Smooth muscle cell of the brain vasculature (primary cell): ENCODE measurements at places on chromosomes 11 and 22.

DNA sequence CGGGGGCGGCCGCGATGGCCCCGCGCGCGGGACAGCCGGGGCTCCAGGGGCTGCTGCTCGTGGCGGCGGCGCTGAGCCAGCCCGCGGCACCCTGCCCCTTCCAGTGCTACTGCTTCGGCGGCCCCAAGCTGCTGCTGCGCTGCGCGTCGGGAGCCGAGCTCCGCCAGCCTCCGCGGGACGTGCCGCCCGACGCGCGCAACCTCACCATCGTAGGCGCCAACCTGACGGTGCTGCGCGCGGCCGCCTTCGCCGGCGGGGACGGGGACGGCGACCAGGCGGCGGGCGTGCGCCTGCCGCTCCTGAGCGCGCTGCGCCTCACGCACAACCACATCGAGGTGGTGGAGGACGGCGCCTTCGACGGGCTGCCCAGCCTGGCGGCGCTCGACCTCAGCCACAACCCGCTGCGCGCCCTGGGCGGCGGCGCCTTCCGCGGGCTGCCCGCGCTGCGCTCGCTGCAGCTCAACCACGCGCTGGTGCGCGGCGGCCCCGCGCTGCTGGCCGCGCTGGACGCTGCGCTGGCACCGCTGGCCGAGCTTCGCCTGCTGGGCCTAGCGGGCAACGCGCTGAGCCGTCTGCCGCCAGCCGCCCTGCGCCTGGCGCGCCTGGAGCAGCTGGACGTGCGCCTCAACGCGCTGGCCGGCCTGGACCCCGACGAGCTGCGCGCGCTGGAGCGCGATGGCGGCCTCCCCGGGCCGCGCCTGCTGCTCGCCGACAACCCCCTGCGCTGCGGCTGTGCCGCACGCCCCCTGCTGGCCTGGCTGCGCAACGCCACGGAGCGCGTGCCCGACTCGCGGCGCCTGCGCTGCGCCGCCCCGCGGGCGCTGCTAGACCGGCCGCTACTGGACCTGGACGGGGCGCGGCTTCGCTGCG lies 697 bp downstream of the TPBGL start:
- DNase-seq: peak; percentile 39

- no peak for DNase-seq
These were observed 141.4 kb downstream of the NTM start for GRCh38 chr11:131511794-131512193.

- no peak for DNase-seq
These were observed 8.2 kb downstream of the ARHGEF12 start for GRCh38 chr11:120344302-120345004.

GRCh38 chr11:133409799-133410198 lies 122.5 kb downstream of the OPCML start:
- no peak for DNase-seq

DNA sequence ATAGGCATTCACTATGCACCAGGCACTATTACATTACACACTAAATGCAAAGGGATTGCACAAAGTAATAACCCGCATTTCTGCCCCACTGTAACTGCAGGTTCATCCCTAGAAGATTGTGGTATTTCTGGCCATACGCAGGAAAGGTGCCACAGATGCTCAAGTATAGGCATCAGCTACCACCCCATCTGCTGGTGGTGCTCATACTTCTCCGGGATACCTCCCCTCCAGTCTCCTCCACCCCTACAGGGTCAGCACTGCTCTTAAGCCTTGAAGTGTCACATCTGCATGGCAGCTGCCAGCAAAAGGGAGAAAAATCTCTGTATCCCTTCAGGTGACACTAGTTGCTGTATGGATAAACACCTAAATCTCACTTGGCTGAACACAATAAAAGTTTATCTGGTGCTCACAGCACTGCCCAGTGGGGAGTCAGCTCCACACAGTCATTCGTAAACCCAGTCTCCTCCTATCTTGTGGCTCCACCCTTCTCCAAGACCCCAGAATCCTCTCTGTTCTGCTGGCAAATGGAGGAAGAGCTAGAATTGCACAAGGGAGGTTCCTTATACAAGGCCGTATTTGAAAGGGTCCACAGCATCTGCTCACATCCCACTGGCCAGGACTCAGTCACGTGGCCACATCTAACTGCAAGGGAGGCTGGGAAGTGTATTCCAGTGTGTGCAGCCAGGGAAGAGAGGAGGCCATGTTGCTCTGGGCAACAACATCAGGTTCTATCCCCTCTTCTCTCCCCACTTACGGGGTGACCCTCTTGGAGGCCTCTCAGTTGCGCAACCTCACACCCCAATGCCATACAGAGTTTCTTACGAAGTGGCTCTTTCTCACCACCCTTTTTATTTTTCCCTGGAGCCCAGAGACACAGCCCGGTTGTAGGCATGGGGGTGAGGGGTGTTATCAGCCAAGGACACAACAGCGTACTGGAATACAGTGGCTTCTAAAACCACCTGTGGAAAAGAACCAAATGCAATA lies 114.7 kb downstream of the BUD13 start:
- no peak for DNase-seq

GRCh38 chr11:60948250-60948649 lies 3.7 kb downstream of the SLC15A3 start:
- no peak for DNase-seq

- no peak for DNase-seq
These were observed 172.1 kb downstream of the ADAMTS15 start for GRCh38 chr11:130620548-130620947.

GRCh38 chr11:61774411-61774810 lies 18.0 kb downstream of the TMEM258 start:
- DNase-seq: no peak

DNA sequence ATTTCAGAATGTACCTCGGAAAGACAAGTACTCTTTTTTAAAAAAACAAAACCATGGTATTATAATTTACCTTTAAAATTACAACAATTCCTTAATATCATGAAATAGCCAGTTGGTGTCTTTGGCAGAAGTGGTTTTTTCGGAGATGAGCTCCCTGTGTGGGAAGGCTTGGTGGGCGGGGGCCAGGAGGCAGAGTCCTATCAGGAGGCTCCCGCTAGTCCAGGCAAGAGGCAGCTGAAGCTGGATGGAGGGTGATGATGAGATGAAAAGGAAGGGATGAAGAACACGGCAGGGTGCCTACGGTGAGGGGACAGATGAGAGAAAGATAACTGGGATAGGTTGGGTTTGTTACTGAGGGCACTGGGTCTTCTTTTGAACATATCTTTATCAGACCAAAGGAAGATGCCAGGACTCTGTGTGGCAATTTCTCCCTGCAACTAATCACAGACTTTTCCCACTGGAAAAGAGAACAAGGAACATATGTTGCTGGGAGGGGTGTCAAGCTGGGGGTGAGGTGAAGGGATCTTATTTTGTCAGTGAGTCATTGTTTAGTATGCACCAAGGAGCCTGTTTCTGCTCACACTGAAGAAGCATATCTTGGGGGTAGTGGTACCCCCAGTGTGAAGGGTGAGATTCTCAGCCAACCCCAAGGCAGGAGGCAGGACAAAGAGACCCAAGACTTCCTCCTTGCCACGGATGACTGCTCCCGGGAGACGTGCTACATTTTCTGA lies 91.5 kb upstream of the YWHAH start:
- no peak for DNase-seq

- no peak for DNase-seq
These were observed 16.6 kb downstream of the TST start for GRCh38 chr22:37002633-37003032.

- no peak for DNase-seq
These were observed 45.5 kb downstream of the CELSR1 start for GRCh38 chr22:46491946-46492345.

DNA sequence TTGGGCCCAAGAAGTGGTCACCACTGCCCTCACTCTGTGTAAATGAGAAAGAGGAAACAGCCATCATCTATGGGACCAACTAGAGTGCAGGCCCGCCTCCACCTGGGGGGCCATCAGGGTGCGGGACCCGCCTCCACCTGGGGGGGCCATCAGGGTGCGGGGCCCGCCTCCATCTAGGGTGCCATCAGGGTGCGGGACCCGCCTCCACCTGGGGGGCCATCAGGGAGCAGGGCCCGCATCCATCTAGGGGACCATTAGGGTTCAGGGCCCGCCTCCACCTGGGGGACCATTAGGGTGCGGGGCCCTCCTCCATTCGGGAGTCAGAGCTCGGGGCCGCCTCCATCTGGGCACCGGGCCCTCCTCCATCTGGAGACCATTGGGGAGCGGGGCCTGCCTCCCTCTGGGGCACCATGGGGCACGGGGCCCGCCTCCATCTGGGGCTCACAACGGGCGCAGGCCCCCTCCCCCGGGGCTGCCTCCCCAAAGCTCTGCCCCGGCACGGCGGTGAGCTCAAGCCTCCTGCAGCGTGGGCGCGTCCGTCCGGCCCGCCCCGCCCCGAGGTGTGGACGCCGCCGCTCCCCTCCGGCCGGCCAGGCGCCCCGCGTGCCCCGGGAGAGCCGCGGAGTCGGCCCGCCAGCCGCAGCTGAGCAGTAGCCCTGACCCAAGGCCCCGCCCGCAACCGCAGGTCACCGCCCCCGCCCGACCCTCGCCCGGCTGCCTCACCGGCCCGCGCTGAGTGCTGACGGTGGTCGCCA lies 512 bp downstream of the TOLLIP start:
- no peak for DNase-seq

GRCh38 chr11:18743900-18744514 lies 18.0 kb upstream of the IGSF22 start:
- no peak for DNase-seq

DNA sequence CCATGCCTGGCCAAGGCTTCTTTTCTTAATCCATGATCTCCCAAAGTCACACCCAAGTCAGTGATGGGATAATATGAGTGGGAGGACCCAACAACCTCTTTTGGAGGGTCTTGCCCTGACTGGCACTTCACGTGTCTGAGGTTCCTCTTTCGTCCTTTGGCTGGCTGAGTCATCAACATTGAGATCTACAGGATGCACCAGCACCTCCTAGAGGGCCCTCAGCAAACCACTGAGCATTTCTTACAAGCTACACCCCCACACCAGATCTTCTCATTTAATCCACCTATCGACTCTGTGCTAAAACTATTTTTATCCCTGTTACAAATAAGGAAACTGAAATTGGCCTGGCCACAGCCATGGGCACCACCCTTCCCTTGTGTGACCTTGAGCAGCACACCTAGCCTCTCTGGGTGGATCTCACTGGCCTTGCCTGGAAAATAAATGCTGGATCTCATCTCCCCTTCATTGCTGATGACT lies 63.4 kb downstream of the FLI1 start:
- DNase-seq: no peak

DNA sequence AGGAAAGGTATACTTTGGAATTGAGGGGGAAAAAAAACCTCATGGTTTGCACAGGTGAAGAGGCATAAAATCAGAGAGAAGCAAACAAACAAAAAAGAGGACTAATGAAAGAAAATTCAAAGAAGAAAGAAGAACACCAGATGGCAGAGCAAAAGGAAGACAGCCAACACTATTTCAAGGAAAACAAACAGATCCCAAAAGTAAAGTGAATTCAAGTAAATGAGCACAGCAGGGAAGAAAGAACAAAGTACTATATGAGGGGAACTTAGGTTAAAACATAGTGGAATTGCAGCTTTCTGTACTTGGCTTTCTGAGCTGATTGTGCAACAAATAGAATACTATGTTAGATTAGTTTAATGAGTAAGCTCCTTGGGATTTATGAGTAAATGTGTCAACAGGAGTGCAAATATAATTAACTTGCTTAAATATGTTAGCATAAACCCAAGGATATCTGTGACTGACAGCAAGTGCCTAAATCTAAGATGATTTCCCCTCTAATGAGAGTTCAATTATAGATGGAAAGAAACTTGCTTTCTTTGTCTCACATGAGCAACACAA lies 404.6 kb upstream of the CNTN5 start:
- DNase-seq: peak; percentile 7

DNA sequence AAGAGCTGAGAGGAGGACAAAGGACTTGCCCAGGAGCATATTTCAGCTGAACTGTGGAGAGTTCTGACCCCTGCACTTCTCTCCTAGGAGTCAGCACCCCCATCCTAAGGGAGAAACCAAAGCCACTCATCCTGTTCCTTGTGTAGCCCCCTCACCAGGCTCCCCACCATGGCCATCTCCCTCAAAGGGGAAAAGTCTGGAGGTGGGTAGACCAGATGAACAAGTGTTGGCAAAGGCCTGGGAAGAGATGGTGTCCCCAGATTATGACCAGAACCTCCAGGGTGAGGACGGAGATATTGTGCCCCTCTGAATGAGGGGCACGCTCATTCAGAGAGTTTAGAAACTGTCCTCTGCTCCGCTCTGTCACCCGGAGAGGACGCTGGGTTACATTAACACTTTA lies 880.0 kb downstream of the BRD1 start:
- DNase-seq: no peak

DNA sequence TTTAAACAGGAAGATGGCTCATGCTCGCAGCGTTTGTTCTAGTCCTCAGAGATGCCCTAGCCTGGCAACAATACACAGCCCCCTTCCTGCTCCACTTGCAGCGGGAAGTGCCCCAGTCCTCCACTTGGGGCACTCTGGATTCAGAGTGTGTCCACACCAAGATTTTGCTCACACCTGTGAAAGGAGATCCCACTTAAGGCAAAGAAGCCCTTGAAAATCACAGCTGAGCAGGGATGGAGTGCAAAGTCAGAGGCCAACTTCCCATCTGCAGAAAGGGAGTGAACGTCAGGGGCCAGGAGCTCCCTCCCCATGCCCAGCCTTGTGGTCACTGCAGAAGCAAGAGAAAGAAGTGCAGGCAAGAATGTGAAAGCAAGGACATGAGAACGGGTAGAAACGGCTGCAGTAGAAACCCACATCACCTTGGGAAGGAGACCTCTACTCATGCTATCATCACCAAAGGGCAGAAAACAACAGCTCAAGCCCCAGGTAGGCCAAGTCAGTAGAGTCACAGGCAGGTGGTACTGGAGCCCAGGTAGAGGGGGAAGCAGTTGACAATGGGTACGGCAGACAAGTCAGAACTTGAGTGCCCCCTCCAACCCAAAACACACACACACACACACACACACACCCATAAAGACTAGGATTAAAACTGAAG lies 157.4 kb downstream of the BUD13 start:
- no peak for DNase-seq

DNA sequence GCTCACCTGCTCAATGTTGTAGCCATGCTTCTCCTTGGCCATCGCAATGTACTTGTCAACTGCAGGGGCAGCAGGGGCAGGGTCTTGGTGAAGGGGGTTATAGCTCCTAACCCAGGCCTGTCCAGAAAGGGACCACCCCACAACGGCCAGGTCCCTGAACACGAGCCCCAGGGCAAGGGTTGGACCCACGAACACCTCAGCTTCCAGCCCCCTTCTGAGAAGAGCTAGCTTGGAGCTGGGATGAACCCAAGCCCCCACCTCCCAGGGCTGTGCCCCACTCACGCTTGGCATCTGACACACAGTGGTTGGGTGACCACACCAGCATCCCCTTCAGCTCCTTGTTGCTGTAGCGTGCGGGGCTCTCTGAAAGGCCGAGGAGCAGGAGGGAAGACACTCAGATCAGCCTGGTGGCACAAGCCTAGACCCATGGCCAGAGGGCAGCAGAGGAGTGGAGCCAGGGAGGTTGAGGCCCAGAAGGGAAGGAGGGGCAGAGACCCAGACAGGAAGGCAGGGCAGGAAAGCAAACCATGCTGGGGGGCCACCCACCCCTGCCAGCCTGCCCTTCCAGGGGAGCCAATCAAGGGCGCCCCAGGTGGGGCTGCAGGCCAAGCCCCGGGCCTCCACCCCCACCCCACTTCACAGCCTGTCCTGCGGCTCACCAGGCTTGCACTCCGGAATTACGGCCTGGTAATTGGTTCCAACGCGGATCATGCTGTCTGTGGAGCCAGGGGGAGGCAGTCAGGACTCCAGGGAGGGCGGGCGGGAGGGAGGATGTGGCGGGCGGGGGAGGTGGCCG lies 1.9 kb downstream of the RCOR2 start:
- no peak for DNase-seq

GRCh38 chr11:91686700-91687099 lies 537.9 kb upstream of the FAT3 start:
- no peak for DNase-seq
